ENCODE measurements at places on chromosomes 12 and 14.

DNA sequence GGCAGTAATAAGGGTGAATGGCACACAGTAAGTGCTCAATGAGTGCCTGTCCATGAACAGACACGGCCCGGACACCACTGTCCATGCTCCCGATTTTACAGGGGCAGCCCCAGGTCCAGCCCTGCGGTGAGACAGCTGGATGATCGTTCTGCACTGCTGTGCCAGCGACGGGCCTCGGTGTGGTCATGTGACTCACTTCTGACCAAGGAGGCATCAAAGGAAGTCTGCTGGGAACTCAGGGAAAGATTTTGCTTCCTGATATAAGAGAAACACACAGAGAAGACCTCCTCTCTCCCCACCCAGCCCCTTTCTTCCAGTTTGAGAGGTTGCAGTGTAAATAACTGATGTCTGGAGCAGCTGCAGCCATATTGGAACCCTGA, 126.6 kb downstream of the SCARB1 start:
- no peak for DNase-seq

GRCh38 chr14:26056036-26056616, 541.7 kb downstream of the NOVA1 start:
- DNase-seq: no peak

- DNase-seq: no peak
These were observed 498.7 kb upstream of the RPL10L start for GRCh38 chr14:47150267-47150666.

DNA sequence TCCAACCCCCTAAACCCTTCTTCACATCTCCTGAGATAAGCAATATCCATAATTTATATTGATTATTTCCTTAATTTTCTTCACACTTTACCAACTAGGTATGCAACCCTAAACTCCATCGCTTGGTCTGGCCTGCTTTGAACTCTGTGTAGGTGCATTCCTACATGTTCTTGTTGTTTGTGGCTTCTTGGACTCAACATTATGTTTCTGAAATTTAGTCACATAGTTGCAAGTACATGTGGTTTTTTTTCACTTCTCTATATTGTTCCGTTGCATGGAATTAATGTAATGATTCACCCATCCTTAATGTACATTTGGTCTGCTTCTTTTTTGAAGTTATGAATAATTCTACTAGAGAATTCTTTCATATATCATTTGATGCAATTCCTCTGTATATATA, 1.6 kb upstream of the TAS2R30 start:
- no peak for DNase-seq

DNA sequence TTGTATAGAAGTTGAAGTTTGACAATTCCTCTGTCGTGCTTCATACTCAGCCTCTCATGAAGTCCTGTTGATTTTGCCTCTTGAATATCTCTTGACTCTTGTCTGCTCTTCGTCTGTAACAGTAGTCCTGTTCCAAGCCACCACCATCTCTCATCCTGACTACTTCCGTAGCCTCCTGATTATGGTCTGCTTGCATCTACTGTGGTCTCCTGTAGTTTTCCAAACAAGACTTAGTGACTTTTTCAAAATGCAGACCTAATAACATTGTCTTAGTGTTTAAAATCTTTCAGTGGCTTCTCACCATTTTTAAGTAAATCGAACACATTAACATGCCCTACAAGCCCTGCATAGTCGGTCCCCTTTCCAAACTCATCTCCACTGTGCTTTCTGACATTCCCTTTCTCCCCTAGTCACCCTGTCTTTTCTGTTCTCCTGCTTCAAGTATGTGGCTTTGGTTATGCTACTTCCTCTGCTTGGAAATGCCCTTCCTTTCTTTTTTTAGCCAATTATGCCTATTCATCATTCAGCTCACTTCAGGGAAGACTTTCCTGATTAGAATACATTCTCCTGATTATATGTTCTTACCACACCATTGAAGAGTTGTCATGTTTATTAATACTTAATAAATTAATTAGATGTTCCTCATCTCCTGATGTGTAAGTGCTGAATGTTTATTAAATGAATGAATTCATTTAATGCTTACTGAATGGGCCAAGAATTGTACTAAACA, 2.0 kb downstream of the SCYL2 start:
- DNase-seq: no peak

GRCh38 chr12:116879509-116880212, 1.6 kb downstream of the HRK start:
- DNase-seq: no peak

DNA sequence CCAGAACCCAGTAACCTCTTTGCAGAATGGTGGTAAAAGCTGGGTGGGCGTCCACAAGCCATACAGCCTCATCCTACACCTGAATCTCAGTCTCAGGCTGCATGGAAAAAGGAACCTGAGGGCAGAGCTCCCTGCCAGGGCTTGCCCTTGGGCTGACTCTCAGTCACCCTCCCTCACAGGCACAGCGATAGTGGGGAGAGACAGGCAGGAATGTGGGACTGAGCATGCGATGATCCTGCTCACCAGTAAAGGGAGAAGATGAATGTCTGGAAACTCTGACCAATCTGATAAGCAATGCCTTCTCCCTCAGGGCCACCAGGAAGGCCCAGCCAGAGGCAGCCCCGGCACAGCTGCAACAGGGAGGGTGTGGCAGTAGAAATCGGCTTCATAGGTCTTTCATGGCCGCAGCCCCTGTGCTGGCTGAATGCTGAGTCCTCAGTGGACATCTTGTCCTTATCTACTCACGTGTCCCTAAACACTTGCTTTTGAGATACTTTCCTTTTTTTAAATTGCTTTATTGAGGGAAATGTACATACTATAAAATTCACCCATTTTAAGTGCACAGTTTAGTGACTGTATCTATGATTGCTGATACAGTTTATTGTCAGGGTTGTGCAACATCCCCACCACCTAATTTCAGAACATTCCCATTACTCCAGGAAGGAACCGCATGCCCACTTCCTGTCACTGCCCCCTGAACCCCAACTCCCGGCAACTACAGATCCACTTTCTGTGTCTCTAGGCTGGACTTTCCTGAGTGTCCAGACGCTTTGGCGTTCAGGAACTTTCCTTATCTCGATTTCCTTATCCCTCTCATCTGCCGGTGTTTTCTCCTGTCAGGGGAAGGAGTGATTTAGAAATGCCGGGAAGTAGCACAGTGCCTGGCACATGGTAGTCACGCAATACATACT, 258.1 kb downstream of the PCNX1 start:
- DNase-seq: no peak

GRCh38 chr12:2372735-2373134, 319.9 kb downstream of the CACNA1C start:
- DNase-seq: no peak

GRCh38 chr12:52832985-52833905, 866 bp downstream of the KRT79 start:
- no peak for DNase-seq

DNA sequence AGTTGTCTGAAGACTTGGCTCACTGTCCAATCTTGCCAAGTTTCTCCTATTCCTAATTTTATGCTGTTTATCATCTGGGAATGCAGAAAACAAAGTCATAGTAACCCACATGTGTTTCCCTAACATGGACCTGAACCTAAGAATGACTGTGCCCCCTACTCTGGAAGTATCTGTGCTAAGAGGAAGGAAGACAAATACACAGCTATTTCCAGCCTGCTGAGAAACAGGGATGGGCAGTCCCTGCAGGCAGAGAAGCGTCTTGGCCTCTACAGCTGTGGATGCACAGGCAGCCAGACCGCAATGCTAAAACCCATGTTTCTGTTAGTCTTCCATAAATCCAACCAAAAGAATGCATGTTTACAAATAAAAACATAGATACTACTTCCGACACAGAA, 56.2 kb downstream of the DUSP16 start:
- DNase-seq: no peak

All from stimulated activated CD4-positive, alpha-beta T cell treated with anti-CD3 and anti-CD28 coated beads, Interleukin-1b, Interleukin-23, amount 100 ng/mL, for 4 hours (primary cell).